ENCODE measurements at places on chromosomes 3 and 15. TPM values are rescaled to one million over a fixed set of nuclear protein-coding genes. Genes with fewer than 3 reads are reported as not detected.
A peak's percentile ranks its signal among the peaks of the same experiment; 100 is the strongest.

DNA sequence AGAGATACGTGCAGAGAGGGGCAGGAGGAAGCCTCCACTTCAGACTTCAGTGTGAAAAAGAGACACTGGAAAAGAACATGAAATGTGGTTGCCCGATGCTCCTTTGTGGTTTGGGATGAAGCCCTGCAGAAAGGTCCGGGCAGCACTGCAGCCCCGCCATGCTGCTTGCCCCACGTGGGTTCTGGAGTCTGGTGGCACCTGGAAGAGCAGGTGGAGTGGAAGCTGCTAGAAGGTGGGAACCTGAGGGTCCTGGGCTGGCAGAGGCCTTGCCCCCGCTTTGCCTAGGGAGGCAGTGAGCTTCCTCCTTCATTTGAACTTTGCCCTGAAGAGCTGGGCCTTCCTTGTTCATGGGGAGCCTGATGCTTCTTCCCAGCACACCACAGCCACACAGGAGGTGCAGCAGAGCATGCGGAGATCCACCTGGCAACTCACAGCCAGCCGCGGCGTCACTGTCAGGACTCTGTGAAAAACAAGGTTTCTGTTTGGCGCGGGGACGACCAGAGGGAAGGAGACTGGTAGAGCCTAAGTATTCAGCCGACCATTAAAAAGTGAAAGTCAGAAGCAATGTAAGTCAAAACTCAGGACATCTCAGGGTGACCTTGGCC is 59.0 kb downstream of the APBA2 start:
- no peak for DNase-seq

DNA sequence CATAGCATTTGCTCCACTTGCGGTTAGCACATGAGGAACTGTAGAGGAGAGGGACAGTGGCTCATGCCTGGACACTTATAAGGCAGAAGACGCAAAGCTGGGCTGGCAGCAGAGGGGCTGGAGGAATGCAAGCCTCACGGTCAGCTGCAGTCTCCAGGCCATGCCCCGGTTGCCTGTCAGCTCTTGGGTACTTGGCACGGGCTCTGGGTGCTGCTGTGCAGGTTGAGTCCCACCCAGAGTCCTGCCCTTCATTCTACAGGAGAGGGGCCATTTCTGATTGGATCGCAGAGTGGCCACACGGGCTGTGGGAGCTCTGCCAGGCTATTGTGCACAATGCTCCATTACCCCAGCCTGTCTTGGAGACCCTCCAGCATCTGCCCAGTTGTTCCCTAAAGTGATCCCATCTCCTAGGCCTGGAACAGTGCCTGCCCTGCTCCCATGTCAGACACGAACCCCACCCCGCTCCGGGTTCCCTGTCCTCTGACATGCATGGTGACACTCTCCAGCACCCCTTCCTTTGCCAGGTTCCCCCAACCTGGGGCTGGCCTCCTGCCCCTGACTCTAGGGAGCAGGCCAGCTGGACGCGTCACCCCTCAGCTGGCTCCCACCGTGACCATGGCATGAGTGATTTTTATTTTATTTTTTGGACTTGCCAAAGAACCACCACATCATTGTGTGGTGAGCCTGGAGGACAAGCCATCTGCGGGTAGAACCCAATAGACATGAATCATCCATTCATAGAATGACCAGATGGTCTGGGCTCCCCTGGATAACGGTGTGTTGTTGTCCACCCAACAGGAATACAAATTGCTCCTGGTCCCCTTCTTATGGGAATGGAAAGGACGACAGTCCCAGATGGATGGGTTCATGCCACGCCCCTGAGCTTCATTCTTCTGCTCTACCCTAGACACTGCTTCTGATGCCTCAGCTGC is 51.0 kb upstream of the KLF13 start:
- peak; percentile 44 for DNase-seq

DNA sequence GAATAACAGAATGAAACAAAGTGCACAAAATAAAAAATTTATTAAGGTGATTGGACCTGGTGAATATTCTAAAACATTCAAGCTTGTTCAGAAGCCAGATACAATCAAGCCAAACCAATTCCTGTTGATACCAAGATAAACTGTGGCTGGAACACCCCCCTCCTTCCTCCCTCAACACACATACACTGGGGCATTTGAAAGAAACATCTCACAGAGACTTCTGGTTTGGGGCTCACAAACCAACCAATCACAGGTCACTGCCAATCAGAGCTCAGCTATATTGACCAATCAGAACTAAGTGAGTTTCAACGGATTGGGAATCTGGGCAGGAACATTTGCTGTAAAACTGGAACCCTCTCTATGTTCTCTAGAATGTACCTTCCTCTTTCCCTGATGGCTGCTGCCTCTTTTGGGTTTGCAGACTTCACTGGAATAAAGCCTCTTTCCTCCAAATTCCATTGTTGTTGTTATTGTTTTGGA is 340.6 kb upstream of the GOLIM4 start:
- DNase-seq = no peak

DNA sequence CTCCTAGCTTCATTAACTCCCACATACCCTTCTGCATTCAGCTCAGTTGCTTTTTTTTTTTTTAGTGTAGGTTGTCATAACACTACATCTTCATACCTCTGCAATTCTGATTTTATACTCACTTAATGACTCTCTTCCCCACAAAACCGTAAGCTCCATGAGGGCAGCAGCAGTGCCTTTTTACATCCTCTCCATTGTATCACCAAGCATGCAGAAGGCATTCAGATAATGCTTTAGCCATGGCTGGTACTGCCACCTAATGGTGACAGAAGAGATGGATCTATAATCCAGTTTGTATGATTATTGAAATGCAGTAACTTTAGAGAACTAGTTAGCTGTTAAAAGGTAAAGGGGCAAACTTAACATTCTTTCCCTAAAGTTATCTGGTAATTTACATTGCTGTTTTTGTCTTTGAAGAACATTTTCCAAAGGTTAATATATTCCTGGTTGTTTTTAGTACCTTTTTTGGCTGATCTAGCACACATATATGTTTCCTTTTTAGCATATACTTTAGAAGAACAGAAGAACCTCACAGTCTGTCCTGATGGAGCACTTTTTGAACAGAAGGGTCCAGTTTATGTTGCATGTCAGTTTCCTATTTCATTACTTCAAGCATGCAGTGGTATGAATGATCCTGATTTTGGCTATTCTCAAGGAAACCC is 36.8 kb downstream of the ATP1B3 start:
- DNase-seq = no peak

ERC2 gene
- not detected for total RNA-seq

DNA sequence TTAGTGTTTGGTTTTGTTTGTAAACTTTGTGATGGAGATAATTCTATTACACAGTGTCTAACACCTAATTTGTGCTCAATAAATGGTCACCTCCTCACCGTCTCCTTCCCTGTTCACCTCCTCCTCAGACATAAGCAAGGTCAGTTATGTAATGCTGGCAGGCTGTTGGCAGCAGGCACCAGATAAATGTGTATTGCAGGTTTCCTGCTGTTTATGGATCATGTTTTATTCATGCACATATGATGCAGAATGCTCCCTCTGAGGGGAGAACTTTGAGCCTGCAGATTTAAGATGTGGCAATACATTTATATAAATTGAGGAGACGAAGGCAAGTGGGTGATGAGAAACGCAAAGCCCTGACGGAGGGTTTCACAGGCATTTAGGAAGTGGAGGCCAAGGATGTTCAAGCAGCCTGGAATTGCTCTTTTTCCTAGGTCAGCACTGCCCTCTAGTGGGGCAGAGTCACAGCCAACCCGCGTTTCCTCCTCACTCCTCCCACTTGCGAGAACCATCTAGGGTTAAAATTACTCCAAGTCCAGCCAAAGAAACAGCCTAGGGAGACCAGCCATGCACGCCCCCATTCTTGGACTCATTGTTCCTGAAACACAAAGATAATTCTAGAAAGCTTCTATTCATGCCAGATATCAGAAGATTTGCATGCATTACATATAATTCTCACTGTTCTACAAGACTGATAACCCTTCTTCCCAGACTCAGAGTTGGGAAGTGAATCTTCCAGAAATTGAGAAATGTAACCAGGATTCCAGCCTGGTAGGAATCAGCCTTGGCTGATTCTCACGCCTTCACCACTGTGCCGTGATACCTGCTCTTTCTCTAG is 228.7 kb downstream of the SLCO3A1 start:
- peak; percentile 54 for DNase-seq

Data from left lobe of liver (tissue), 2 donors.